ENCODE measurements at places on chromosomes 2 and 18.

GRCh38 chr18:65936678-65937077 lies 185.9 kb downstream of the CDH7 start:
- no peak for DNase-seq

DNA sequence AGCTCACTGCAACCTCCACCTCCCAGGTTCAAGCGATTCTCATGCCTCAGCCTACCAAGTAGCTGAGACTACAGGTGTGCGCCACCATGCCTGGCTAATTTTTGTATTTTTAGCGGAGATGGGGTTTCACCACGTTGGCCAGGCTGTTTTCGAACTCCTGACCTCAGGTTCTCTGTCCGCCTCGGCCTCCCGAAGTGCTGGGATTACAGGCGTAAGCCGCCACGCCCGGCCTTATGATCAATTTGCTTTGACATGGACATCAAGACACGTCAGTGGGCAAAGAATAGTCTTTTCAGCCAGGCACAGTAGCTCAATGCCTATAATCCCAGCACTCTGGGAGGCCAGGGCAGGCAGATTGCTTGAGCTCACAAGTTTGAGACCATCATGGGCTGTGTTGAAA lies 48.0 kb upstream of the CABYR start:
- DNase-seq = no peak

DNA sequence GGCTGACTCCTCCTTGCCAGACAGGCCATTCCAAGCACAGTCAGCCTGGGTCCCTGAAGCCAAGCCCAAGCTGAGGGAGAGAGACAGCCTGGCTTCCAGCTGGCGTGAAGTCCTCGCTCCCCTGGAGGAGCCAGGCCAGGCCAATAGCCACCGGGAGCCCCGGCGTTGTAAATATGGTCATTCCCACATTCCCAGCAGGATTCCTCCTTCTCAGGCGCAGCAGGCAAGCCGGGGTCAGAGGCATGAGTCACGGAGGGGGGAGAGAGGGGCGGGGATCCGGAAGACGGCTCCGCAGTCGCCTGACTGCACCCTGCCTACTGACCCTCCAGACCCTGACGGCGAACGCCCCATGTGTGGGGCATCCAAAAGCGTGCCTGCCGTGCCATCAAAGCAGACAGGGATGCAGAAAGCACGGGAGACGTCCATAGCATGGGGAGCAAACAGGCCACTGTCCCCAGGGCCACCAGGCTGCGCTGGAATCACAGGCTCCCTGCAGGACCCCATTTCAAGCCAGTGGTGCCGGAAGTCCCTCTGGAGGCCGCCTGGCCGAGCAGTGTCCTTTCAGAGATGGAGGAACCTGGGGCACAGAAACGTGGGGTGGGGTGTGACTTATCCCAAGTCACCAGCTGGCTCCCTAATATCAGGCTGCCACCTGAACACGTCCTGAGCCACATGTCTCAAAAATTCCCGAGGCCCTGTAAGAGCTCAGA lies 48.2 kb downstream of the TWIST2 start:
- DNase-seq = no peak

- no peak for DNase-seq
Observed at GRCh38 chr2:201507725-201508124, 56.2 kb downstream of the STRADB start.

GRCh38 chr2:20157193-20157891 lies 67.6 kb downstream of the SDC1 start:
- DNase-seq = no peak

DNA sequence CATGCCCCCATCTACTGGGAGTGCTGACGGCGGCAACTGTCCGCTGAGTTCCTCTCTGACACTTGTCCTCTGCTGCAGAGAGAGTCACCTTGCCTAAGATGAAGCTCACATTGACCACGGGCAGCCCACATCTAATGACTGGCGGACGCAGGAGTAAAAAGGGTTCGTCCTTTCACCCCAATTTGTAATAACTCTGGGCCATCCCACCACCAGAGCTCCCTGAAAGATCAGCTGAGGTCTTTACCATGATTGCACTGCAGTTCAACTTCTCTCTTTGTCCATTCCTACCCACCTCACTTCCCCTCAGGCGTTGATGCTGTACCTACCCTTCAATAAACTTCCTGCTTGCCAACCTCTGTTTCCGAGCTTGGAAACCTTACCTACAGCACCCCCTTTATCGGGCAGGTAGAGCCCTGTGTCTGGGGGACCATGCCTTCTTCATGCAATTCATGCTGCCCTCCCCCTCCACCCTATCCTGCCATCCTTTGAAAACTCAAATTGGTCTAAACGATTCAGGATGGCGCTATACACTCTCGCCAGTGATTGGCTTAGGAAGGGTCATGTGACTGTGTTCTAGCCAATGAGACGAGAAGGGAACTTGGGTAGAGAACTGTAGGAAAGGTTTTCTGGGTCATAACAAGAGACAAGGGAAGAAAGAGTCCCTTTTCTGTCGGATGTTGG lies 10.3 kb upstream of the B3GNT2 start:
- DNase-seq = no peak

DNA sequence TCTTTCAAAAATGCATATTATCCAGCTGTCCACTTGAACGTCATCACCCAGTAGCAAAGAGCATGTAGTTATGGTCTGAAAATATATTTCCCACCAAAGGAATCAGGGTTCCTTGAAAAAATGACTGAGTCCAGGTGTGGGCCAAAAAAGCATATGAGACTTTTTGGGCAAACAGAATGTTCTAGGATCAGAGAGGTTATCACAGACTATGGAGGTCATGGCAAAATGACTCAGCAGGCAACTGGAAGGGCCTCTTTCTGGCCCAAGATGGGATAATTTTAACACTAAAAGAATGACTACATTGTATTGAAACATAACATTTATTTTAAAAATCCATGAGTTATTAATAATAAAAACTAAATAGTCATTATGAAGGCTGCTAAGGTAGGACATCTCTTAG lies 77.1 kb downstream of the COBLL1 start:
- no peak for DNase-seq

- no peak for DNase-seq
Observed at GRCh38 chr2:46888421-46888952, 27.1 kb downstream of the MCFD2 start.

GRCh38 chr2:148865512-148865911 lies 9.5 kb upstream of the KIF5C start:
- no peak for DNase-seq

DNA sequence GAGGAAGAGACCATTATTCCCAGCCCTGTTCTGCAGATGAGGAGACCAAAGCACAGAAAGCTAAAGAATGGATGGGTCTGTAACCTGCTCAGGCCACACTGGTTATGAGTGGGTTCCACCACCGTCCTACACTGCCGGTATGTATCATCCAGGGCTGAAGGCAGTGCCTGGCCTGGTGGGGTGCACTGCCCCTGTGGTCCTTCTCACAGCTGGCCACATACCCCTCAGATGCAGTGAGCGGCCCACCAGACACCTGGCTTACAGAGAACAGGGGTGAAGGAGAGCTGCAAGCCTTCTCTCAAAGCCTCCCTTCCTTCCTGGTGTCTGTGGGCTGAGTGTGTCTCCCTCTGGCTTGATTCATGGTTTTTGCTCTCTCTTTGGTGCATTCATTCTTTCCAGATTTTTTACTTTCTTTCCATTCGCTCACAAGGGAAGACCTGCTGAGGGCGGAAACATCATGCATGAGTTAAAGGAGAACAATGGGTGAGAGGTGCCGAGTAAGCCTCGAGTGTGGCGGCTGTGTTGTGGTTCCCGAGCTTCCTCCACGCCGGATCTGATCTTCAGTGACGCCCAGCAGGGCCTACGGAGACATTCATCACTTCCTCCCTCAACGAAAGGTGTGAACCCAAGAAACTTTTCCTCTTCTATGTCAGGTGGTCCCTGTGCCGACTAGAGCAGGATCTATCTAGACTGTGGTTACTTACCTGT lies 62.1 kb upstream of the REL start:
- DNase-seq = no peak

GRCh38 chr18:13441736-13442135 lies 223.2 kb downstream of the LDLRAD4 start:
- DNase-seq = no peak

DNA sequence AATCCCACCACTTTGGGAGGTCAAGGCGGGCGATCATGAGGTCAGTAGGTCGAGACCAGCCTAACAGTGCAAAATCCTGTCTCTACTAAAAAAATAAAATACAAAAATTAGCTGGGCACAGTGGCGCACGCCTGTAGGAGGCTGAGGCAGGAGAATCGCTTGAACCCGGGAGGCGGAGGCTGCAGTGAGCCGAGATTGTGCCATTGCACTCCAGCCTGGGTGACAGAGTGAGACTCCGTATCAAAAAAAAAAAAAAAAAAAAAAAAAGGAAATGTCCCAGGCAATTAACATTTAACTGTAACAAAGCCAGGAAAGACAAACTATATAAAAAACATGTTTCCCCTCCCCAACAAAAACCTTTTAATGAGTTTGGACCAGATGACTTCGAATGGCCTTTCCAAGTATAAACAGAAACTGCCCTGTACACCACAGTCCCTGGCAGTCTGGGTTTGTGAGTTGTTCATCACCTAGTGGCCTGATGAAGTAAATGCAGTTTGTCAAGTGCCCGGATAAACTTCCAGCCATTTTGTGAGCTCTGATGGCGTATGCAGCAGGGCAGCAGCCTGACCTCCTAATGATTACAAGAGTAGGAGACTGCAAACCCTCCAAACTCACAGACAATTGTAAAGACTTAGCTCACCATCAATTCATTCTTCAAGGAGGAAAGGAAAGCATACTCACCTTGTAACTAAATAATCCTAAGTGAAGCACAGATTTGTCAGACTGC lies 16.6 kb upstream of the PCBP1 start:
- DNase-seq = peak; percentile 73

DNA sequence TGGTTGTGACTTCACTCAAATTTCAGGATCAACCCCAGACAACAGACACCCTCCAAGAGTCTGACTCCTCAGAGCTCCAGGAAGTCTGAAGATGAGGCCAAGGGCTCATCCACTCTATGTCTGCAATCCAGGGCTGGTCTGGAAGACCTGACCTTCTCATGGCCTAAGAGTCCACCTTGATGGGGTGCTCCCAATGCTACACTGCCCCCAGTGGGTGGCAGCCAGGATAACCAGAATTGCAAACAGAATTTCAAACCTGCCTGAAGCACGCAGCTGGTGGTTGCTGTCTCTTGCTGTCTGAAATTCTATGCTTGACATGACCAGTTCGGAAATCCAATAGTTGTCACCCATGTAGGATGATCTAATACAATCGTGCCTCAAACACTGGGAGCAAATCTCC lies 96.0 kb downstream of the UXS1 start:
- DNase-seq = no peak

- DNase-seq = no peak
Observed at GRCh38 chr2:200054681-200055468, 99.5 kb downstream of the MAIP1 start.

GRCh38 chr2:113173542-113174375 lies at the start of gene PSD4:
Gene PSD4 (plus strand): TSS chr2:113173971. CDS start chr2:113182457, 8,486 bp downstream.
- no peak for DNase-seq

DNA sequence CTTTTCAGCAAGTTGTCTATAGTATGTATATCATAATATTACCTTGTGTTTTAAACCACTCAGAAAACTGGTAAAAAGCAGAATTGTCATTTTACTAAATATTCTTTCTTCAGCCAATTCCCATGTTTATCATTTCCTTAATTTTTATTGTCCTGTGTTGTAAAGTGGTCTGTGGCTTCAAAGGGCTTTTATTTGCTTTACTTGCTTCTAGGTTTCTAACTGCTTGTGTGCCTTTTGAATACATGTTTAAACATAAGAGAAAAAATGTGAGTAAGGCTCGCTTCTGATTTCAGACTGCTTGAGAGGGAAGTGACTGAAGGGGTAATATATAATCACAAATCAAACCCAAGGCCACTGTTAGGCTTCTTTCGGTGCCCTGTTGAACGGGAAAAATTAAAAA lies 407.5 kb upstream of the NRP2 start:
- no peak for DNase-seq

GRCh38 chr2:41602341-41602740 lies 445.5 kb upstream of the PKDCC start:
- no peak for DNase-seq

GRCh38 chr2:150997066-150997465 lies 264.6 kb downstream of the RBM43 start:
- no peak for DNase-seq

GRCh38 chr18:34158881-34159690 lies 65.6 kb downstream of the NOL4 start:
- DNase-seq = peak; percentile 98

DNA sequence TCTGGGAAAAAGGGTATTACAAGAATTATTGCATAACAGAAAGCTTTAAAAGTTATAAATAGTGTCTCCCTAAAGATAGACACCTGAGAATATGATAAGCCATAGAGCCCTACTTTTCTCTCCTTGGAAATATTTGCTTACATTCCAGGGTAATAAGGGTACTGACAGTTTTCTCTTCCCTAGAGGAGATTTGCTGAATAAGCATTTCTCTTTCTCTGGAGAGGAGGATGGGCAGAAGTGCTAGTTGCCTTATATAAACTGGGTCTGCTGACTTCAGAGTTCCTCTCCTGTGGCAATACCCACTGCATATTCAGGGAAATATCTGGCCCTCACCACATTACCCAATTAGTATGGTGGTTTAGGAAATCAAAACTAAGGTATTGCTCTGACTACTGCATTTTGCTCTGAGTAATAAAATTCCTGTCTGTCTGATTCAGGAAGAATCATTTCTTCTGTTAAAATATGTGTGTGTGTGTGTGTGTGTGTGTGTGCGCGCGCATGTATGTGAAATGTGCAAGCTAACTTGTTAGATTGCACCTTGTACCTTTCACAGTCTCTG lies 1391.3 kb downstream of the DSC3 start:
- no peak for DNase-seq

- DNase-seq = no peak
Observed at GRCh38 chr2:239459056-239459455, 58.2 kb upstream of the HDAC4 start.

GRCh38 chr2:73013936-73014335 lies 57.6 kb downstream of the SFXN5 start:
- no peak for DNase-seq

- DNase-seq = no peak
Observed at GRCh38 chr2:62738981-62739936, 33.7 kb downstream of the EHBP1 start.

GRCh38 chr18:57901825-57902589 lies 98.9 kb upstream of the ATP8B1 start:
- peak; percentile 90 for DNase-seq

- DNase-seq = no peak
Observed at GRCh38 chr2:26550276-26551015, 72.5 kb upstream of the OTOF start.

- no peak for DNase-seq
Observed at GRCh38 chr2:222732489-222733178, 61.2 kb downstream of the MOGAT1 start.

DNA sequence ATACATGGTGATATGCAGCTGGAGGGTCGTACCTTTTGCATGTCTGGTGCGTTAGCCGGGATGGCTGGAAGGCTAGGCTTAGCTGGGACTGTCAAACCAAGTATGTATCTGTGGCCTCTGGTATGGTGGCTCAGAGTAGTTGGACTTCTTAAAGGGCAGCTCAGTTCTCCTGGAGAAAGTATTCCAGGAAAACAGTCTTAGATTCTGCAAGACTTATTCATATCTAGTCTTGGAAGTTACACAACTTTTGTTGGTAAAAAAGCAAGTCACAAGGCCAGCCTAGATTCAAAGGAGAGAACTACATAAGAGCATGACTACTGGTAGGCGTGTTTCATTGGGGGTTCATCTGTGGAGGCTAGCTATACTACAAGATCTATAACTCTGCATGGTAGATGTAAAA lies 45.5 kb downstream of the EML4 start:
- no peak for DNase-seq

GRCh38 chr2:7437716-7438632 lies 520.8 kb downstream of the RNF144A start:
- DNase-seq = no peak
